ENCODE measurements at places on chromosomes 4 and X.

GRCh38 chr4:147408189-147408588 lies 72.7 kb upstream of the EDNRA start:
- DNase-seq, result no peak

GRCh38 chr4:54575919-54576318 lies 81.8 kb upstream of the KIT start:
- no peak for DNase-seq

GRCh38 chr4:141971869-141972268 lies 335.5 kb downstream of the IL15 start:
- DNase-seq, result peak; percentile 74

DNA sequence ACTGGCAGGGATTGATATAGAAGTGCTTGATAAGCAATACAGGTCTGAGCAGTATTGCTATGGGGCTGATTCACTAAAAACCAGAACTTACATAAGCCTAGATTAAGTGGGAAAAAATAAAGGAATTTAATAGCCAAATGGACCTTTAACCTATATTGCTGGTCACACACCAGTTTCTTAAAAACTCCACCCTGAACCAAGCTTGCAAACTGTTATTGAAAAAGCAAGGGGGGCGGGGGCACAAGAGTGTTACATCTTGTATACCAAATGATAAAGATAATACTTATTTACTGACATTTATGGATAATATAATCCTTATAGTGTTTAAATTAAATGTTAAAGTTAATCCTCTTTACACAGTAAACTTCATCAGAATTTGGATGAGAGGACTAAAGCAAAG lies 40.3 kb upstream of the PITX2 start:
- DNase-seq, result no peak

DNA sequence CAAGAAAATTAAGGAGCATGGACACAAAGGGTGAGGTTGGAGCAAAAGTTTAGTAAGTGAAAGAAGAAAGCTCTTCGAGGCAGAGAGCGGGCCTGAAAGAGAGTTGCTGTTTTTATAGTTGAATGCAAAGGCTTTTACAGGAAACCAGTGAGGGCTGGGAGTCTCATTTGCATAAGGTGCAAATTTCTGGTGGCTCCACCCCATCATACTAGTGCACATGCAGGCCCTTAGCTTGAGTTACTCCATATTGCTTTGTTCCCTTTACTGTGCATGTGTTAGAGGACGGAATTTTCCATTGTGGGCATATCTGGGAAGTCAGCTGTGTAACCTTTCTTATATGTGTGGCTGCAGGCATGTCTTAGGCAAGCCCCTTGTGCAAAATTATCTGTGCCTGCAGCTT lies 48.0 kb downstream of the CPE start:
- DNase-seq, result no peak

DNA sequence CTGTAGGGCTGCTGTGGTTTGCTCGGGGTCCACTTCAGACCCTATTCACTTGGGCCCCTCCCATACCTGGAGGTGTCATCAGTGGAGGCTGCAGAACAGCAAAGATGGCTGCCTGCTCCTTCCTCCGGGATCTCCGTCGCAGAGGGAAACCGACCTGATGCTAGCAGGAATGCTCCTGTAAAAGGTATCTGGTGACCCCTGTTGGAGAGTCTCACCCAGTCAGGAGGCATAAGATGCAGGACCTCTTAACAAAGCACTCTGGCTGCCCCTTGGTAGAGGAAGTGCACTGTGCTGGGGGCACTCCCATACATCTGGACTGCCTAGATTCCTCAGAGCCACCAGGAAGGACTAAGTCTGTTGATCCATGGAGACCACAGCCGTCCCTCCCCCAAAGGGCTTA lies 296.9 kb downstream of the GRID2 start:
- no peak for DNase-seq

DNA sequence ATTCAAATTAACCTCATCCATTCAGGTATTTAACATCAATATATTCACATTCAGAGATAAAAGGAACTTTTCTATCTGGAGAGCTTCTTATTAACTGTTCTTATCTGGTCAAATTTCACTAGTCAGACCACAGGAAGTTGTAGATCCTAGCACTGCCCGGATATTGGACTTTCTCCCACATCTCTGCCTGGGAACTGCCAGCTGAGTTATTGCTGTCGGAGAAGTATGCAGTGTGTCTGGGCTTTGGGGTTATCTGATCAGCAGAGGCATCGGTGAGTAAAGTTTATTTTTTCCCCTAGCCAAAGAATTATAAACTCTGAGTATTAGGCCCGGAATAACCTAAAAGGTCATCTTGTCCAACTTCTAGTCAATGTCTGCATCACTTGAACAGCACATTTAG lies 45.1 kb downstream of the OR13H1 start:
- no peak for DNase-seq

- DNase-seq, result no peak
Observed at GRCh38 chrX:131828482-131828881, 194.6 kb upstream of the STK26 start.

DNA sequence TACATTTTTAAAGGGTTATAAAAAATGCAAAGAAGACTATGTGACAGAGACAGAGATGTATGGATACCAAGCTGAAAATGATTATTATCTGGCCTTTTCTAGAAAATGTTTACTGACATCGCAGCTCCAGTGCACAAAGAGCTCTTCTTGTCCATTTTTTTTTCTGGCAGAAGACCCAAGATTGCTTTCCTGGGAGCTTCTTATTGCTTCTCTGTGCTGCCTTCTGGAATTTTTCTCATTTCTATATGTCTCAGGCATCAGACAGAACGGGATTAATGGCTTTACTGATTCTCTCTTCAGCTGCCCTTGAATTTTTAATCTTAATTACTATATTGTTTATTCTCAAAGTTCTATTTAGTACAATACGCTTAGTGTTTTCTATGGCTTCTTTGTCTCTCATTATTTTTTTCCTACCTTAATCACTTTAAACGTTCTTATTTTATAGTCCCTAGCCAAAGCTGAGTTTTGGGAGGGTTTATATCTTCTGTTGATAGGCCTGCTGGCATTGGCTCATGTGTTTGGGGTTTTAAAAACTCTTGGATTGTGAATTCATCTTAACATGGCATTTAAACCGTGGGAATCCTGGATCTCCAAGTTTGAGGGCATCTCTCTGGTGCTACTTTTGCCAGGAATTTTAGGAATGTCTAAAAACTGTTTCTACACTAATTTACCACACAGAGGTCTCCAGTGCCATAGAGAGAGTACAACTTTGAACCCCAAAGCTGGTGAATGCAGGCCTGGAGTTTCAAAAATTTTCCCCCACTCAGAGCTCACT lies 138.9 kb upstream of the LNX1 start:
- DNase-seq, result no peak

- peak; percentile 35 for DNase-seq
Observed at GRCh38 chr4:20456407-20456806, 204.7 kb downstream of the SLIT2 start.

Data from dermis blood vessel endothelial cell (primary cell).